CD4-positive, alpha-beta T cell treated with Interleukin-10 for 1 hour (primary cell): ENCODE measurements at places on chromosomes 2 and 18.

DNA sequence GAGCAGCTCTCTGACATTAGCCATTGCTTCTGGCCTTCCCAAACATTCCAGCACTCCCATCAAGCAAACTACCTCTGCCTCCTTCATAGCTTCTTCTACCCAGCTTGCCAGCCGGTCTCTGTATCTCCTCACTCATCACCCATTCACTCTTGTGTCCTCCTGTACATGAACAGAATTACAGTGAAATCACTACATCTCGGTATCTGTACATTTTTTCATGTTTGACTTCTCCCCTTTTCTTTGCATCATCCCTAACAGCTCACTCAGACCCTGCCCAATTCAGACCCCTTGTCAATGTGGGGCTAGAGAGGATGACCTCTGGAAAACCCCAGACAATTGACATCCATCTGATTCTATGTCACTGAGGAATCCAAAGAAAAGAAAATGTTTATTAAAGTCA, 335.8 kb downstream of the TNS1 start:
- no peak for DNase-seq

- DNase-seq = no peak
These were observed 43.9 kb upstream of the OTOF start for GRCh38 chr2:26521913-26522180.

GRCh38 chr2:69012310-69013141, 453 bp upstream of the ANTXR1 start:
- peak; percentile 51 for DNase-seq

GRCh38 chr2:198452327-198452726, 647.9 kb downstream of the PLCL1 start:
- no peak for DNase-seq

DNA sequence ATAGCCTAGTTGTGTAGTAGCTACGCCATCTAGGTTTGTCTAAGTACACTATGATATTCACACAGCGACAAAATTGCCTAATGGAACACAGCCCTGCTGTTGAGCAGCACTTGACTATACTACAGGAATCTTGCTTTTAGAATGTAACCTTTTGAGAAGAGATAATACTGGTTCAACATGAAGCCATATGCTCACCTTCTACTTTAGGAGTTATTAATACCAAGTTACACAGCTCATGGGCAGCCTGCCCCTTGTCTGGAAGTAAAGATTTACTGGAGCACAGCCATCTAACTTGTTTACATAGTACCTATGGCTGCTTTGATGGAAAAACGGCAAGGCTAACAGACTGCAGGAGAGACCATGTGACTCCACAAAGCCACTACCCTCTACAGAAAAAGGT, 174.8 kb downstream of the DYM start:
- DNase-seq = no peak

DNA sequence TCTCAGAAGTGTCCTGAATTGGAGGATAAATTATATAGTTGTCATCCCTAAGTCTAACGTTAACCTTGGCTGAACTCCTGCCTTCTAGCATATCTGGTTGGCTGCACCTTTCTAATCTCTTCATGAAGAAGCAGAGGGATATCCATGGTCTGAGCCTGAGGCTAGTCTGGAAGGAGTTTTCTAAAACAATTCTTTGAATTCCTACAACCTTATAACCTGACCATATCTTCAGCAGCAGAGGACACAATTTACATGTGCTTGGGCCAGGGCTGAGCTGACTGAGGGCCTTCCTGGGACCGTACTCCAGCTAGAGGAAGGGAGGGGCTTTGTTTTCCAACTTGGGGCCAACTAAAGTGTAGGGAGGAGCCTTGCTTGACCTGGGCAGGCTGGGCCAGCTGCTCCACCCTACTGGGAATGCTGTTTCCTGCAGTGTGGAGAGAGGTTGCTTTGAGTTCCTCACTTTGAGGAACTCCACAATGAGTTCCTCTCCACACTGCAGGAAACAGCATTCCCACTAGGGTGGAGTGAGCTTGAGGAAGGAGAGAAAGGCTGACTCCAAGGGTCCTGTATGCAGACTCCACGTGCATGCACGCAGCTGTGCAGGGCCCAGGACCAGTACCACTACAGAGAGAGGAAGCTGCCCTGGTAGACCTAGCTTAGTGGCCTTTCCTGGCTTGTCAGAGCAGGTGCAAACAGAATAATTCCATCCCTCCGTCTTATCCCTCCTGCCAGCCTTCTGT, 19.6 kb downstream of the CEP68 start:
- DNase-seq = no peak
